ENCODE measurements at places on chromosomes 7 and 10.

GRCh38 chr7:67387851-67388250 lies 391.2 kb downstream of the TYW1 start:
- no peak for DNase-seq

GRCh38 chr10:103197174-103197573 lies 4.1 kb upstream of the NT5C2 start:
- no peak for DNase-seq

DNA sequence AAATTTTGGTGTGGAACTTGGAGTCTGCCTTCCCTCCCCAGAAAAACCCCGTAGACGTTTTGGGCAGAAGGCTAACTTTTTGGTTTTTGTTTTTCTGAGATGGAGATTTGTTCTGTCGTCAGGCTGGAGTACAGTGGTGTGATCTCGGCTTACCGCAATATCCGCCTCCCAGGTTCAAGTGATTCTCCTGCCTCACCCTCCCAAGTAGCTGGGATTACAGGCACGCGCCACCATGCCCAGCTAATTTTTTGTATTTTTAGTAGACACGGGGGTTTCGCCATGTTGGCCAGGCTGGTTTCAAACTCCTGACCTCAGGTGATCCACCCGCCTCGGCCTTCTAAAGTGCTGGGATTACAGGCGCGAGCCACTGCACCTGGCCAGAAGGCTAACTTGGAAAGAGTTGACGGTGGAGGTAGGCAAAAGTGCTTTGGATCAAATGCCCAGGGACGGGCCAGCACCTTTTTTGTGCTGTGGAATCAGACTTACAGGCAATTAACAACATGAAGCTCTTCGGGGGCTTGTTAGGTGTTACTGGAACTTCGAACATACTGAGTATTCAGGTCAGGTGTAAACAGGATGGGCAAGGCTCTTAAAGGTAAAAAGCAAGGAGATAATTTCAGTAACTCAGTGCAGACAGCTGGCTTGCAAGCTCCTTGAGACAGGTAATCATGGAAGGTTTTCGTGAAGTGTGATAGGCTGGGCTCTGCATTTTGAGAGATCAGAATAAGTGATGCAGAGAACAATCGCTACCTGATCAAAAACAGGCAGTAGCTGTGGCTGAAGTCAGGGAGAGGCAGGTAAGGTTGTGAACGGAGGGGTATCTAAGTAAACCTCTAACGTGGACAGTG lies 1.8 kb downstream of the PPP1R35 start:
- DNase-seq: no peak

DNA sequence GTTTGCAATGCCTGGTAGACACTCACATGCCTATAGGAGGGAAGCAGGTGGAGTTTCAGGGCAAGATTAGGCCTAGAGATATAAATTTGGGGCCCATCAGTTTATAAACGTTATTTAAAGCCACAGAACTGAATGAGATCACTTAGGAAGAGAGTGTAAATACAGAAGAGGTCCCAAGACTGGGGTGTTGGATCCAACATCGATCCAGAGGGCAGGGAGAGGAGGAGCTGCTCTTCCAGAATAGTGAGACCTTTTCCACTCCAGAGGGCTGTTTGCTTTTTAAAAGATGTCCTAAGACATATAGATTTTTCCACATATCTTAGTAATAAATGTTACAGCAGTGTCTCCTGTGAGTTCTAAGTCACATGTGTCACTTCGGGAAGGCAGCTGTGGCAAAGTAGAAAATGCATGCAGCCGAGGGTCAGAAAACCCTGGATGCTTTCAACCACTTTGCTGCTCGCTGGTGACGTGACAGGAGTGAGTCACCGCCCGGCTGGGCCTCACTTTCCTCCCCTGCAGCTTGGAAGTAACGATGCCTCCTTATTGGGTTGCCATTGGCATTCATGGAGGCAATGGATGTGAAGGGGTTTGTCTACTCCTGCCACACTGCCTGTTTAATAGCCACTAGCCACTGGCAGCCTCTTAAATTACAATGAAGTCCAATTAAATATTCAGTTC lies 95.4 kb downstream of the TRIL start:
- no peak for DNase-seq

DNA sequence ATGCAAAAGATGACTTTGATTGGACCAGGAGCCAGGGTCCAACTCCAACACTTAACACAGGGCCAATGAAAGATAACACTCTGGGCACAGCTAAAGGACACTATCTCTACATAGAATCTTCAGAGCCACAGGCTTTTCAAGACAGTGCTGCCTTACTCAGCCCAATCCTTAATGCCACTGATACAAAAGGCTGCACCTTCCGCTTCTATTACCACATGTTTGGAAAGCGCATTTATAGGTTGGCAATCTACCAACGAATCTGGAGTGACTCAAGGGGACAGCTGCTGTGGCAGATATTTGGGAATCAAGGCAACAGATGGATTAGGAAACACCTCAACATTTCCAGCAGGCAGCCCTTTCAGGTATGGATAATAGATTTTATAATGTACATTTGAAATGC lies 160.7 kb downstream of the MALRD1 start:
- peak; percentile 39 for DNase-seq
